Sciatic nerve (tissue), 2 donors: ENCODE measurements at places on chromosomes 3 and 15.

DNA sequence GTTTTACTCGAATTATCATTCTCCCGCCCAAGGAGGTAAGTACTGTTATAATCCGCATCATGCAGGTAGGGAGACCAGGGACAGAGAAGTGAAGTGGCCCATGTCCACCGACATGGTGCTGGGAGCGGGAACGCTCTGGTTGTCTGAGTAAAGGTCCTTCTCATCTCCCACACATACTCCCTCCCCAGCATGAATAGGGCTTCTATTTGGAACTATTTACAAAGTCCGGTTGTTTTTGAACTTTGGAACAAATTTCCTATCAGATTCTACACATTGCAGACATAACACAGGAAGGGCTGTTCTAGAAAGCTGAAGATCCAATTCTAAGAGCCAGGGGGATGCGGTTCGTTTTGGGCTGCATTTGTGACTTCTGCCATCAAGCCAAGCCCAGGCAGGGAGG lies 94.8 kb upstream of the TLE3 start:
- DNase-seq: no peak

DNA sequence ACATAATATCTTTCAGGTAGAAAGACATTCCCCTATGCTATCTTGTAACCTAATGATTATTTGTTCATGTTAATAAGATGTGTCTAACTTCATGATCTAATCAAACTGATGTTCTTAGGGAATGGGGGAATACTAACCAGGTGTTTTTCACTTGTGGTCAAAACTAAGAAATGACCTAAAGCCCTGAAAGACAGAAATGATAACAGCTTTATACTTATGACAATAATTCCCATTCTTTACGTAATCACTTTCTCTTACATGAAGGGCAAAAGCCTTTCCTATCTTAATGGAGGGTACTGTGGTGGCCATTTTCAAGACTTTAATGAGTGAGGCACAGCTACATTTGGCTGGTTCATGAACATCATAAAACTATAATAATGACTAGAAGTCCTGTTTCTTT lies 33.9 kb upstream of the MEIS2 start:
- DNase-seq: no peak

GRCh38 chr3:51622868-51623267 lies 48.2 kb upstream of the TEX264 start:
- DNase-seq: no peak

GRCh38 chr15:46636206-46636605 lies 1001.4 kb downstream of the SQOR start:
- DNase-seq: no peak

GRCh38 chr15:50390554-50391264 lies 33.5 kb upstream of the USP8 start:
- no peak for DNase-seq

DNA sequence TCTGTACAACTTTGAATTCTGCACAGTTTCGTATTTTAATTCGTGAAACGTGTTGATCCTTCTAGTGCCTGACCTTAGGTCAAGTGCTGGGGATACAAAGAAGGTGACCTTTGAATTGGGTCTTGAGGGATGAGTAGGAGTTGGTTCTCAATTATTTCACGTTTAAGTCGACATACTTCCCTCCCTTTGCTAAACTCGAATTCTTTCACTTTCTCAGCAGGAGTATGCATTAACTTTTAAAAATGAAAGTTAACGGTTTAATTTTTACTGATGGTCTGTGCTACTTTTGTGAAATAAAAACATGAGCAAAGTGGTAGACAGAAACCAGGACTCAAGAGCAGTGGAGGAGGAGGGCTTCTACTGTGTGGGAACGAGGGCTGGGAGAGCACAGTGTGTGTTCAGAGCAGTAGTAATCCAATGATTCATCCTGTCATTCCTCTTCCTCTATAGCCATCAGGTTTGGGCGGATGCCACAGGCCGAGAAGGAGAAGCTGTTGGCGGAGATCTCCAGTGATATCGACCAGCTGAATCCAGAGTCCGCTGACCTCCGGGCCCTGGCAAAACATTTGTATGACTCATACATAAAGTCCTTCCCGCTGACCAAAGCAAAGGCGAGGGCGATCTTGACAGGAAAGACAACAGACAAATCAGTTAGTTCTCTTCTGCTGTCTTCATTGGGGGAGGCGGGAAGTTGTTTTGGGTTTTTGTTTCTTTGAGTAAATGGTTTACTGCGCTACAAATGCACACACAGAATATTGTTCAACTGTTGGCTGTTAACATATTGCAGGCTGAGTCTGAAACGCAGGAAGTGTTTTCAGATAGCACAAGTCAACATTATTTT lies 78.6 kb upstream of the TSEN2 start:
- peak; percentile 77 for DNase-seq
